ENCODE measurements at places on chromosomes 7 and 10.

DNA sequence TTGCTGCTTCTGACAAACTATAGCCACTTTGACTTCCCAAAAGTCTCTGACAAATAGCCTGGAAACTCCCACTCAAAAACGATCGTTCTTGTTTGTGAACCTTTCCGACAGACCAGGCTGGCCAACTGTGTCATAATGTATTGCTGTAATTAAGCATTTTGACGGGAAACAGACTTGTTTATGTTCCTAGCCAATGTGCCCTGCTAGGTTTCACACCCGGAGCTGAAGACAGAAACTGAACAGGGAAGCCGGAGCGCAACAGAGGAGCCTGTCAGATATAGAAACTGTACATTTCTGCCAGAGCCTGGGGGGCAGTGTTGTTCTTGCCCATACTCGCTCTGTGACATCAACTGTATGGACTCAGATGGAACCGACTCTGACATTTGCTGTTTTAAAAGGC is 55.3 kb upstream of the C7orf33 start:
- no peak for DNase-seq

- peak; percentile 2 for DNase-seq
Measured at GRCh38 chr10:57338823-57339558, 928.7 kb downstream of the IPMK start.

DNA sequence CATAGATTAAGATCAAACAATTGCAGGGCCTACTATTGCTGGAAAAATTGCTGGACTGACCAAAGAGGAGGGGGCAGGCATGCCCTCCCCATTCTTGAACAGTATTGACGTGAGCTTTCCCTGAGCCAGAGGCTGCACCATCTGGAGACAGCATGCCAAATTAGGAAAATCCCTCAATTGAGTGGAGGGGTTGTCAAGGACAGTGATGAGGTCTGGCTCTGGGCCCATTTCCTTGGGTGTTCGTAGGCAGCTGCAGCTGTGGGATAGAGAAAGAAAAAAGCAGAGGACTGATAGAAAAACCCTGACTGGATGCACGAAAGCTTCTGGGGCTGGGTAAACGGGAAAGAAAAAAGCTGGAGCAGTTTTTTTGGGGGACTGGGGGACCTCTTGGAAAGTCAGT is 22.8 kb upstream of the ORC5 start:
- peak; percentile 77 for DNase-seq

DNA sequence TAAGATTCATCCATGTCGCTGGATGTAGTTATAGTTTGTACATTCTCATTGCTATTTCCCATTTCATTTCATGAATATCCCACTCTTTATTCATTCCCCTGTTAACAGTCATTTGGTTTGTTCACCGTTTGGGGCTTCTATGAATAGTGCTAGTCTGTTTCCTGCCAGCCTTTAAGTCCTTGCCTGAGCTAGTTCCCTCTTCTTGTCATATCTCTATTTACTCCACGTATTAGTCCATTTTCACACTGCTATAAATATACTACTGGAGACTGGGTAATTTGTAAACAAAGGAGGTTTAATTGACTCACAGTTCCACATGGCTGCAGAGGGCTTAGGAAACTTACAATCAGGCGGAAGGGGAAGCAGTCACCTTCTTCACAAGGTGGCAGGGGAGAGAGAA is 56.2 kb downstream of the PLCE1 start:
- DNase-seq = no peak

- no peak for DNase-seq
Measured at GRCh38 chr7:27198138-27198841, 1.6 kb downstream of the HOXA13 start.

DNA sequence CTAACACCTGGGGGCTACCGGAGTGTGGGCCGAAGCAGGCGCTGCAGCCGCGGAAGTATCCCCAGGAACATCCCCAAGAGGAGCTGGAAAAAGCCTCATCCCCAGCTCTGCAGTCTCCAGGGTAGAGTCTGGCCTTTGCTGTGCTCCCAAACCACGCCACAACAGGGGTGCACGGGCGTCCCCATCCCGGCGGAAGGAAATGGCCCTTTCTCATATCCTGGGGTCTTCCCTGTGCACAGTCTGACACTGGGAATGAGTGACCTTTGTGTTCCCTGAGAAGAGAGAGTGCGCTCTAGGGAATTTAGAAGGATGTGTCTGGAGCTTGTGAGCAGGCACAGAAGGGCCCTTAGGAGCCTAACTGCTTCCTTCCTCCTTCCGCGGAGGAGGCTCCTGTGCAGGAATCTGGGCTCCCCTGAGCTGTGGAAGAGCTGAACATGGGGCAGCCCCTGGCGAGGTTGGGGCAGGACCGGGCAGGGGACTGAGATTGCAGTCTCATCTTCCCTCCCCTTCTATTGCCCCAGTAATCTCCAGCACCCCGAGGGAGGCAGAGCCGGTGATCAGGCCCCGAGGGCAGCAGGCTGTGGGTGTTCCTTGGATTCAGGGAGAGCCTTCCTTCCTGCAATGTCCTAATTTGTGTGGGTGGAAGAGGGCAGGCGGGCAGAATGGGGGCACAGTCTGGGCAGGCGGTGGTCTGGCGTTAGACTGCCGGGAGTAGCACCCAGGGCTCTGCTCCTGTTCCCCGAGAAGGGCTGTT is 1.3 kb downstream of the REPIN1 start:
- no peak for DNase-seq

DNA sequence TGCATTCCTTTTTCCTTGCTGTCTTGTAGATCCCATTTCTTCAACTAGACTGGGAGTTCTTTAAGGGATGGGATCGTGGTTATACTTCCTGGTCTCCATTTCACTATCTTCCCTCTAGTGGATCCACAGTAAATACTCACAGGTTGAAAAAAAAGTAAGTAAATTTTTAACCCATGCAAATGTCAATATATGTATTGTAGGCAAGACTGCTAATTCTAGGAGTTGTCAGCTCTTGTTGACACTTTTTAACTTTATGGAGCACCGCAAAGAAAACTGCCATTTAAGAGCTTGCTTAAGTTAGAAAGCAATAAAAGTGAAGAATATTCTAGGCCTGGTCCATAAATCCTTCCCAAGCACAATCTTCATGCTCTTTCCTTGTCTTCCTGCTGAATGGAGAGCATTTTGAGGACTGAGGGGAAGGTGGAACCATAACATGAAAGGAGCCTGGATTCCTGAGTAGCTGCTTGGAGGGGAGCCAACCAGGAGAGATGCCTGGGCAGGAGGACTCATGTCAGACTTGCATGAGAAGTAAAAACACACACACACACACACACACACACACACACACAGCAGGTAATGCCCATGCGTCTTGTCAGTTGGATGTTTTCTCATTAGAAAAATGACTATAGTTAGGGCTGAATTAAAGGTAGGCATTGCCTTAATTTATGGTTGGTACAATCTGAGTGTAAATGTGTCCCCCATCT is 32.2 kb downstream of the VWA2 start:
- DNase-seq = no peak

DNA sequence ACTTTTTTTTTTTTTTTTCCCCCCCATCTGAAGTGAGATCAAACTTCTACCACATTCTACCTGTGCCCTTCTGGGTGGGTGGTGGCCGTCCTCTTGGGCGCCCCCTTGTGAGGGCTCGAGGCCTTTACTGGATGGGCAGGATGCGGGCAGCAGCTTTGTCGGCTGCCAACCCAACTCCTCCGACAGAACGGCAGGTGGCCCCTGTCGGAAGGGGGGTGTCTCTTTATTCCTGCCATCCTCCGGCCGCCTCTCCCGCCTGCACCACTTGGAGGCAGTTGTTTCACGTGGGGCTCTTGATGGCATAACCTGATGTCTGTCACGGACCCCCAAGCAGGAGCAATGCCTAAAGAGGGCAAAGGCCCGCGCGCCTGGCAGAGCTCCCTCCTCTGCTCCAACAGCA is 31.0 kb downstream of the AMZ1 start:
- no peak for DNase-seq

DNA sequence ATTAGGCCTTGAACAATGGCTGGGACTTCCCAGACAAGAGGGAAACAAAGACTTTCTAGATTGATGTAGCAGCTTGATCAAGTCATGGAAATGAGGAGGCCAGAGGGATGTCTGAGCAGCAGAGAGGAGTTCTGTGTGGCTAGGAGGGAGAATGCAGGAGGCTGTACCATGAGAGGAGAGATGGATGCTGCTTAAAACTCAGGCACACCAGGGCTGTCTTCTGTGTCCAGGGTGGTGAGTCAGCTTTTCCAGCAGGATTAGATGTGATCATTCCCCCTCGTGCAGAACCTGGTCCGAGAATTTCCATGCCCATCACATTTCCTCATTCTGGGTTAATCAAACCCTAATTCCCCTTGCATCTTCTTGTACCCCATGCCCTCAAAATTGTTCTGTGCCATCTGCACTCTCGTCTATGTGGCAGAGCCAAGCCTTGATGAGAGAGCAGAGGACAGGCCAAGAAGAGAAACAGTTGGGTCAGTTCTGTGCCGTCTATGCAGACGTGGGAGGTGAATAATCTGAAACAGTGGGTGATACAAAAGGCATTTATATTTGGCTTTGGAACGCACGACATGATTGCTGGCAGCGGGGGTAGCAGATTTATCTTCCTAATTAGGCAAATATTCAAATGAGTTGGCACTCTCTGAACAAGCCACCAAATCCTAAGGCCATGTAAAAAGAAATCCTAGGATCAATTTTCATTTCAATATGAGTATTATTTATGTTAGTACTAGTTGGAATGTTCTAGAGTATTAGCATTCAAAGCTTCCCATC is 160.7 kb downstream of the TMEM178B start:
- no peak for DNase-seq

DNA sequence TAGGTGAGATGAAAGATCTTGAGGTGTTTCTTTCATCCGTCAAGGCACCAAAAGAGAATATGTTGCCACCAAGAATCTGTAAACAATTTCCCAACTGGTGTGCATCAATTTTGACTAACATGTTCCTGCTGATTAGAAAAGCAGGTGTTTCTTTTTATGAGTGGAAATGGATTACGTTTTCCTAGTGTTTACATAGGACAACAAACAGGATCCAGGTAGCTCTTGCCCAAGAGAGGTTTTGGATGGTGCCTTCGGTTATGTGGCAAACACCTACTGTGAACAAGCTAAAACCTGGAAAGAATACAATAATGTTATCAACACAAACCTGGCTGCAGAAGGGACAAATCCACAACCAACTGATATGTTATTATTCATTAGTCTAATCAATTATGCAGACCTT is 53.6 kb upstream of the WNT16 start:
- peak; percentile 20 for DNase-seq

DNA sequence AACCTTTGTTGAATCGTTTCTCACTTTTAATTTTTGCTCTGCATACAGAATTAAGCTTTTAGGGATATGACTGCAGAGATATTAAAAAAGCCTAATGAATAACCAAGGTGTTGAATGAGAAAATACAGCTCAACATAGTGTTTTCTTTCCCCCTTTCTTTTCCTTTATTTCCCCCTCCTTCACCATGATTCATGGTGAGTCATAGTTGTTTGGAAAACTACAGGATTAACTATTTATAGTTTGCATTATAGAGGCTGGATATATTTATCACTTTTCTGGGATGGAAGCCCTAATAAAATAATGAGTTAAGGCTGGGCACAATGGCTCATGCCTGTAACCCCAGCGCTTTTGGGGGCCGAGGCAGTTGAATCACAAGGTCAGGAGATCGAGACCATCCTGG is 115.0 kb downstream of the DNAJB9 start:
- no peak for DNase-seq

GRCh38 chr10:104013489-104013888 is 46.5 kb downstream of the SLK start:
- no peak for DNase-seq
